Retinal pigment epithelial cell (primary cell): ENCODE measurements at places on chromosomes 1 and 21.

DNA sequence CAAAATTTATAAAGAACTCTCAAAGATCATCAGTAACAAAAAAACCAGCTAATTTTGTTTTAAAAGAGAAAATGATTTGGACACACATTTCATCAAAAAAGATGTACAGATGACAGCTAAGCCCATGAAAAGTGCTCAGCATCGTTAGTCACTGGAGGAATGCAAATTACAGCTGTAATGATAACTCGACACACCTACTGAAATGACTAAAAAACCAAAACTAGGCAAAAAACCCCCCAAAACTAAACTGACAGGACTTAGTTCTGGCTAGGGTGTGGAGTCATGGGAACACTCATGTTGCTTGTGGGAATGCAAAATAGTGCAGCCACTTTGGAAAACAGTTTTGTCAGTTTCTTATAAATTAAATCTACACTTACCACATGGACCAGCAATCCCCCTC lies 59.5 kb downstream of the CNIH3 start:
- no peak for DNase-seq

DNA sequence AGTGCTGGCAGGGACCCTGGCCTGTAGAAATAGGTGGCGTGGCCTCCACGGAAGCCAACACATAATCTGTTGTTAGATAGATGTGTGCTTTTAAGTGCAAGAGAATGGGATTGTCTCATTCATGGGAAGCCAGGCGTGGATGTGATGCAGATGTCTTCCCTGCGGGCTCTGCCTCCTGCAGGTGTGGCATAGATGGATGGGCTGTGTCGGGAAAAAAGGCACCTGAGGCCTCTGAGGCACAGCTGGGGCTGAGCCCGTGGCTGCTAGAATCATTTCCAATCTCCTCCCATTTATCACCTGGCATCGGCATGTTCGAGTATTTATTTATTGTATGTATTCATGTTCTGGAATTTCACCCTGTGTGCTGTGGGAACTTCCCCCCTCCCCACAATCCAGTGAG lies 353.4 kb upstream of the AJAP1 start:
- no peak for DNase-seq

DNA sequence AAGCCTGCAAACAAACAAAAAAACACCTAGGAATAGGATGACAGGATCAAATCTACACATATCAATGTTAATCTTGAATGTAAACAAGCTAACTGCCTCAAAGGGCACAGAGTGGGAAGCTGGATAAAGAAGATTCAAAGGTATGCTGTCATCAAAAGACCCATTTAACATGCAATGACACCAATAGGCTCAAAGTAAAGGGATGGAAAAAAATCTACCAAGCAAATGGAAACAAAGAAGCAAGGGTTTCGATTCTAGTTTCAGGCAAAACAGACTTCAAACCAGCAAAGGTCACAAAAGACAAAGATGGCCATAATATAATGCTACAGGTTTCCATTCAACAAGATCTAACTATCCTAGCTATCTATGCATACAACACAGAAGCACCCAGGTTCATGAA lies 16.2 kb upstream of the OR2T10 start:
- DNase-seq: no peak

DNA sequence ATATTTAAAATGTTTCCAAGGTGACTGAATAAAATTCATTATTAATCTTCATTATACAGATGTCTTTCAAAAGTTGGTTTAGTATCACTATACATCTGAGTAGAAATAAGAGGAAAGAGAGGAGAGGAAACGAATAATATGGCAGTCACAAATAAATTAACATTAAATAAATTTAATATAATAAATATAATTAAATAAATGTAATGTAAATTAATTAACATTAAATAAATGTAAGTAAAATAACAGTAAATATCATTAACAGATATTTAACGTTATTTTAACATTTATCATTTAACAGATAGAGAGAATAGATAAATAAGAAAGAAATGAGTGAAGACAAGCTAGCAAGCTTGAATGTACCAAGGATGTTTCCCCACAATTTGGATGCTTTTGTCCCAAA lies 592.7 kb downstream of the NEGR1 start:
- DNase-seq: no peak

DNA sequence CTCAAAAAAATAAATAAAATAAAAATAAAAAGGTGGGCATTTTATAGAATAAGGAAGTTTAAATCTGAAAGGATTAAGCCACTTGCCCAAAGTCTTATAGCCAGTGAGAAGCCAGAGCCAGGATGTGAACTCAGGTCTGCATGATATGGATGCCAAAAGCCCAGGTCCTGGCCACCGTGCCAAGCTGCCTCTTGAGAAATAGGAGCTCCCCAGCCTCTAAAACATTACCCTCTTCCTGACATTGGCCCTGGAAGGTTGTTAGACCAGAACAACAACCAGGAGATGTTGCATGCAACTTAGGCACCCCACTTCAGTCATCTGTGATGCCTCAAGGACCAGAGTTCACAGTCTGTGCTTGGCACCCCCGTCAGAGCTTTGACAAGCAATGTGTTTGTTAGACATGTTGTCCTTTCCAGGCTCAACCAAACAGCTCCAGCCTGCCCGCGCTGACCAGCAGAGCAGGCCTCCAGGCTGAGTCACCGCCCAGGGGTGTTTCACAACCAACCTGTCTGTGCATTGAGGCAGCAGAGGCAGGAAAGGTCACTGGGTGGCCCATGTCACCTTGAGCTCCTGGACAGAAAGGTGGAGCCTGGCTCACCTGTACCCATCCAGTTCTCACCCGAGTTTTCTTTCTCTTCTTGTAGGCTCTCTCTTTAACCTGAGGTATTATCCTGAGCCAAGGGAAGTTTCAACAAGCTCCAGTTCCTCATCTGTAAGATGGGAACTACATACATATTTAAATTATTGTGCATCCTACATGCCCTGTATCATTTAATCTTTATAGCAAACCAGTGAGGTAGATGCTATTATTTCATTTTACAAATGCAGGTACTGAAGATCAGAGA lies 14.9 kb upstream of the MED18 start:
- DNase-seq: peak; percentile 18
